Activated CD4-positive, alpha-beta T cell treated with anti-CD3 and anti-CD28 coated beads, Interleukin-2, Interleukin-6, amounts not matched to agents 100 ng/mL and 50 ng/mL, durations not matched to agents 16 hours and 8 hours (primary cell): ENCODE measurements at places on chromosomes 2 and 18.

GRCh38 chr2:54845514-54845913 lies 122.1 kb downstream of the EML6 start:
- no peak for DNase-seq

DNA sequence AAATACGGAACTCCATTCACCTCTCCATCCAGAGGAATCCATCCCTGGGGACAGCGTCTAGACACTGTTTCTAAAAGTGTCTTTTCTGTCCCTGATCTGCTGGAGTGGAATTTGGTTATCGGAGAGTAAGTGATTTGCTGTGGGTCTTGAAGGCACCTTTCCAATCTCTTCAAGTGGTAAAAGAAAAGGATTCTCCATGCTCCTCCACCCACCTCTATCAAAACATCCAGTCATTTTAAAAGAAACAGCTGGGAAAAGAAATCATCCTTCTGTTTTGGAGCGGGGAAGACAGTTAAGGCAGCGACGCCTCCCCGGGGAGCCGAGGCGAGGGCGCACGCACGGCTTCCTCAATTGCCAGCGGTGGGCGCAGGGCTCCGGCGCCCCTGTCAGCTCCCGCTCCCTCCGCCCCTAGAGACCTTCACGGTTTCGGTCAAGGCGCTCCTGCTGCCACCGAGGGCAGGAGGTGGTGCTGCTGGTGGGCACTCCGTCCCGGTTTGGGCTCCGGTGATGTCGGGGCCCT lies 547 bp downstream of the SLC35F5 start:
- peak; percentile 48 for DNase-seq

DNA sequence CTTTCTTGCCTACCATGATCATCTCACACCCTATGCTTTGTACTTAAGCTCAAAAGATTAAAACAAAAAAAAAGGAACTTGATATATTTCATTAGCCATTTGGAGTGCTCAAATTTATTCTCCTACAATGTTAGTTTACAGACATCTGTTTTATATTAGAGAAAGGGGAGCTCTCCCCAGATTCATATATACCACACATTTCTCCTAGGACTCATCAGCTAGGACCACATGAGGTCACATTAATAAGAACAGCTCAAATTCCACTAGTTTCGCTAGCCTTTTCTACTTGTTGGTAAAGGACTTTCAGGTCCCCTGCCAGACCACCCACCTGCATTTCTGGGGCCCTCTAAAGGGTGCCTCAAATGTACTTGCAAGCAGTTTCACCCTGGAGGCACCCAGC lies 151.2 kb upstream of the MMADHC start:
- DNase-seq: no peak

GRCh38 chr2:109446278-109447131 lies 167.3 kb downstream of the SEPTIN10 start:
- DNase-seq: no peak

DNA sequence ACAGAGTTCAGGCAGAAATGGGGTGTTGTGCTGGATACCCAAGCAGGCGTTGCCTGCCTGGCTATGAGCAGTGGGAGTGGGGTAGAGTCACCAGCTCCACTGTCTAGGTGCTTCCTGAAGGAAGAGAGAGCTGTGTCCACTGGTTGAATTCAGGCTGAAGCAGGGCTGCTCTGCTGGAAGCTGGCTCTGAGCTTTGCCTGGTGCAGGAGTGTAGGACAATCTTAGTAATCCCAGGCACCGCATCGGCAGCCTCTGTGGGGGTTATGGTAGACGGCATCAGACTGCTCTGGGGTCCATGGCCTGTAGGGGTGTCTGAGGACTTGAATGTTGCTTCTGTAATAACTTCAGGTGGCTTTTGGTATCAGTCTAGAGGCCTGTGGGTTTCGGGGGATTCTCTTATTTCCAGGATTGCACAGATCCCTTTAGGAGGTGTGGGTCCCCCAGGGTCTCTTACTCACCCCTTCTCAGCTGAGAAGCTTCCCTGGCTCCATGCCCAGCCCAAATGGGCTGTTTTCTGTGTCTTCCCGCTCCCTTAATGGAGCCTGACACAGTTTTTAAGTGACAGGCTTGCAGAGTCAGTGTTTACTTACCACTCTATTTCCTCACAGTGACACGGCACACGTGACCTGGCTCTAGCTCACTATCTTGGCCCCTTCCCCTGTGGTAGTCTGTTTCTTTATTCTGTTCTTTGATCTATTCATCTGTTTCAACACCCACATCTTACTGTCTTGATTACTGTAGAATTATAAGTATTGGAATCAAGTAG lies 644.3 kb downstream of the CBLN2 start:
- no peak for DNase-seq

DNA sequence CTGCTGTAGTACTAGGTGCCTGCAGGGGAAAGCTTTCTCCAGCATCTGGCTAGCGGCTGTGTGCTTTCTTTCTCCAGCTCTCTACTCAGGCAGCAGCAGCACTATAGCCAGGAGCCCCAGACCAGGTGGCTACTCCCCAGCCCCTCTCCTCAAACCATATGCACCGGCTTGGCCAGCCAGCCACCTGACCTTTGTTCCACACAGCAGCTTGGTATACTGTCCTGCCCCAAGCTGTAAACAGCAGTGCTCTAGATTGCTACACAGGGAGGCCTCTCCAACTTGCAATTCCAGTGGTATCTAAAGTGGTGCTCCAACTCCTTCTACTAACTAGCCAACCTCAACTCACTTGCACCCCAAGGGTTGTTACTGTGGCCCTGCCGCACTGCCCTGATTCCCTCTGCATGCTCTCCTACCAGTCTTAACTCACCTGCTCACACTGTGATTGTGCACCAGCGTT lies 19.6 kb downstream of the LDAH start:
- no peak for DNase-seq

DNA sequence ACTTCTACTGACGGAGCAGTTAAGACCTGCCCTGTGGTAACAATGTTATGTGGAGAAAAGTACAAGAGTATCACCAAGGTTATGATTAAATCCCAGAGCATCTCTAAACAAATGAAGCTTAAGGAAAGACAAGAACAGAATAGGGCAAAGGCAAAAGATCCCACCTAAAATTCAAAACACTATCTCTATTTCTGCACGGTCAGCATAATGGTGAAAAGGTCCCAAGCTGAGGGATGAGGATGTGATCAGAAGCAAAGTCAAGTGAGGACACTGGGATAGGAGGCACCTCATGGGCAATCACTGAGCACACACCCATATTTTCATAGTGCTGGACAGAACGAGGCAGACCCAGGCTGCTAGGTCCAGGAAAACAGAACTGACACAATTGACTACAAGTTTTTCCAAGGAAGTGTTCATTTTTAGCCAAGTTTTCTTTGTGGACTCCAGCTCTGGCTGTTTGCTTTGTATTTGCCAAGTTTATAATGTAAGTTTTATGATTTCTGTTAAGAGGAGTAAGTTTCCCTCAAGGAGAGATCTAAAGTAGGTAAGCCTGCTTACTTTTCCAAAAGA lies 77.8 kb downstream of the NCKAP5 start:
- DNase-seq: no peak

DNA sequence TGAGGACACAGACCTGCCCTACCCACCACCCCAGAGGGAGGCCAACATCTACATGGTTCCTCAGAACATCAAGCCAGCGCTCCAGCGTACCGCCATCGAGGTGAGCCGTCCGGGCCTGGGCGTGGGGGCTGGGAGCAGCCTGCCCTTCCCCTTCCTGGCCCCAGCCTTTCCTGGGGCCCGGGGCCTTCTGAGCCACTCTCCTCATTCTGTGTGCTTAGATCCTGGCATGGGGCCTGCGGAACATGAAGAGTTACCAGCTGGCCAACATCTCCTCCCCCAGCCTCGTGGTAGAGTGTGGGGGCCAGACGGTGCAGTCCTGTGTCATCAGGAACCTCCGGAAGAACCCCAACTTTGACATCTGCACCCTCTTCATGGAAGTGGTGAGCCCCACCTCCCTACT lies 157.9 kb downstream of the DYSF start:
- no peak for DNase-seq
